WTC11 (cell line): ENCODE measurements at places on chromosomes 5 and 9. TPM values are rescaled to one million over a fixed set of nuclear protein-coding genes. Genes with fewer than 3 reads are reported as not detected.

GRCh38 chr5:71751422-71751821 is 32.3 kb downstream of the CARTPT start:
- no peak for DNase-seq

- DNase-seq = no peak
Observed at GRCh38 chr5:80417973-80418372, 10.1 kb downstream of the ZFYVE16 start.

DNA sequence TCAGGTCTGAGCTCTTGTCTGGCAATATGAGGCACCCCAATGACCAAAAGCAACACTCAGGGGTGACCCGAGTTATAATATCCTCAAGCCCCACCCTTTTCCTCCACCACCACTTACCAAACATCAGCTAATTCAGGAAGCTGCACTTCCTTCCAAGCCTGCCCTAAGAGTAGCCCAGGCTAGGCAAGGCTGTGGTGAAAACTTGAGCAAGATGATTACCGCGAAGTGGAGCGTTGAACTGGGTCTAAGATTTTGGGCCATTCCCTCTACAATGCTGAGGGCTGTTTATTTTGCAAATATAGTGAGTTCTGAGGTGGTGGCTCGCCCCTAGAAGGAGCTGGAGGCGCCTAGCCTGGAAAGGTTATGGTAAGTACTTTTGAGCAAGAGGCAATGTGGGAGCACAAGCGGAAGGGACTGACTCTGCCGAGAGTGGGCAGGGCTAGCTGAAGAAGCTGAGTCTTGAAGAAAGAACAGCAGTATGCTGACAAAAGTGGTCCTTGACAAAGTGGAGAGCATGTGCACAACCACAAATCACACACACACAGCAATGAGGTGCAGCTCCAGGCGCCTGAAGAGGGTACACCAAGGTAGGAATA is at the start of gene HK3:
TSS of gene HK3 (minus strand) at position 51 of the 596 bp plus-strand sequence. CDS start 3,187 bp downstream, outside the sequence.
- DNase-seq = no peak

GRCh38 chr9:130699047-130699446 is 5.5 kb downstream of the EXOSC2 start:
- DNase-seq = no peak

DNA sequence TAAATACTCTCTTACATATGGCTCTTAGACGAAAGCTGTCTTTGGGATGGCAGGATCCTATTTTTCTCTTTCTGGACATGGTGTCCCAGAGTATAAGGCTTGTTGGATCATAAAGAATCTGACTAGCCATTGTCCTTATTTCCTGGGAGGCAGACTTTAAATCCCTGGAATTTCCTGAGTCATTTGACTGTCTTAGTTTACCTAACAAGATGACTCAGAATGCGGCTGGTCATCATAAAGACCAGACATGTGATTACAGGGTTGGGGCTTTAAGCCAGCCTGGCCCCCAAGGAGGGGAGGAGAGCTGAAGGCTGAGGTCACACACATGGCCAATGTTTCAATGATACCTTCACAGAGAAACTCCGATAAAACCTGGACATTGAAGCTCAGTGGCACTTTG is 37.2 kb downstream of the FAM240B start:
- no peak for DNase-seq

DNA sequence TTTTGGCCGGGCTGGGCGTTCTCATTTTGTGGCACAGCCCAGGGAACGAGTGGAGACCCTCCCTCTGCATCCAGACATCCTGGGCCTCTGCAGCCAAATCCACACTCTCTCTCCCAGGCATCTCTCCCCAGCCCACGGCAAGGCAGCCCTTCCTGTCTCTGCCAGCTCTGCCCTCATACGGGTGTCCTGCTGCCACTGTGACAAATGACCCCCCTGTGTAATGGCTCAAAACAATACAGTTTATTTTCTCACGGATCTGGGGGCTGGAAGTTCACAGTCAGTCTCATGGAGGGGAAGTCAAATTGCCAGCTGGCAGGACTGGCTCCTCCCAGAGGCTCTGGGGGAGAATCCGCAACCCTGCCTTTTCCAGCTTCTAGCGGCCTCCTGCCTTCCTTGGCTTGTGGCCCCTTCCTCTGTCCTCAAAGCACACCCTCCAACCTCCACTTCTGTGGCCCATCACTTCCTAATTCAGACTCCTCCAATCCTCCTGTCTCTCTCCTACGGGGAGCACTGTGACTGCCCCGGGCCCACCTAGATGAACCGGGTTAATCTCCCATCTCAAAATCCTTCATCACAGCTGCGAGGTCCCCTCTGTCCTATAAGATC is 70.2 kb upstream of the COL5A1 start:
- DNase-seq = no peak

GRCh38 chr5:107958861-107959260 is 288.1 kb upstream of the EFNA5 start:
- no peak for DNase-seq

DNA sequence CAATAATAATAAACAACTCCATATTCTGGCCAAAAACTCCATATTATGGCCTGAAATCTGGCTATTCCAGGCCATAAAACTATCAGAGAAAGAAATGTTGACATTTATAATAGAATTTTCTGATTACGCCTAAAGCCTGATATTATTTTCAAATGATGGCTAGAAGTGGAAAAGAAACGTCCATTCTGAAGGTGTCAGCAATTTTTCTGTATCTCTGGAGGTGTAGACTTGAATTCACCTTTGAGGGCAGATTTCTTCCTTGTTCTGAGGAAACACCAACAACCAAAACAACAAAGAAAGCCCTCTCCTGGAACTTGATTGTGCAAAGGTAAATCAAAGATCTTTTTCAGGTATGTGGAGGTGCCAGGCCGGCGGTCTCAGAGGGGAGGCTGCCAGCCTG is 390.7 kb downstream of the DMAC1 start:
- no peak for DNase-seq

GRCh38 chr9:135156525-135157510 is 69.3 kb downstream of the OLFM1 start:
- DNase-seq = peak; percentile 84

DNA sequence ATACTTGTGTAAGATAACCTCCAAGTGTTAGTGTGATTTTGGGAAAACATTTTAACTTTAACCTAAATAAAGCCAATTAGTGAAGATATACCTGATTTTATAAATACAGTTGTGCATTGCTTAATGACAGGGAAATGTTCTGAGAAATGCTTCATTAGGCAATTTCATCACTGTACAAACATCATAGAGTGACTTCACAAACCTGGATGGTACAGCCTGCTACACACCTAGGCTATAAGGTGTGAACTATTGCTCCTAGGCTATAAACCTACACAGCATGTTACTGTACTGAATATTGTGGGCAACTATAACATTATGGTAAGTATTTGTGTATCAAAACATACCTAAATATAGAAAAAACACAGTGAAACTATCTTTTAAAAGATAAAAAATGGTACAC is 166.8 kb upstream of the TARS1 start:
- DNase-seq = no peak

DNA sequence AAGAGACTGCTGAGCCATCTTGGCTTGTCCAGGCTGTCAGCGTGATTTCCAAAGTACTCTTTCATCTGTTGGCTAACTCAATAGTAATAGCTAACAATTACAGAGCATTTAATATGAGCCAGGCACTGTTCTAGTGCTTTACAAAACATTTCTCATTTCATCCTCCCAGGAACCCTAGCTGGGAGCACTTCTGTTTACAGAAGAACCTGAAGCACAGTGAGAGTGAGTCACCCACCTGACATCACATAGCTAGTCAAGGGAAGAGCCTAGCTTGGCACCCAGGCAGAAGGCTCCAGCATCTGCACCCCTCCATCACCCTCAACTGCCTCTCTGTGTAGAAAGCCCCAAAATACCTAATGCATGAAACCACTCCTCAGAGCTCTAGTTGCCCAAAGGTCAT is 57.5 kb upstream of the IQGAP2 start:
- DNase-seq = no peak

DNA sequence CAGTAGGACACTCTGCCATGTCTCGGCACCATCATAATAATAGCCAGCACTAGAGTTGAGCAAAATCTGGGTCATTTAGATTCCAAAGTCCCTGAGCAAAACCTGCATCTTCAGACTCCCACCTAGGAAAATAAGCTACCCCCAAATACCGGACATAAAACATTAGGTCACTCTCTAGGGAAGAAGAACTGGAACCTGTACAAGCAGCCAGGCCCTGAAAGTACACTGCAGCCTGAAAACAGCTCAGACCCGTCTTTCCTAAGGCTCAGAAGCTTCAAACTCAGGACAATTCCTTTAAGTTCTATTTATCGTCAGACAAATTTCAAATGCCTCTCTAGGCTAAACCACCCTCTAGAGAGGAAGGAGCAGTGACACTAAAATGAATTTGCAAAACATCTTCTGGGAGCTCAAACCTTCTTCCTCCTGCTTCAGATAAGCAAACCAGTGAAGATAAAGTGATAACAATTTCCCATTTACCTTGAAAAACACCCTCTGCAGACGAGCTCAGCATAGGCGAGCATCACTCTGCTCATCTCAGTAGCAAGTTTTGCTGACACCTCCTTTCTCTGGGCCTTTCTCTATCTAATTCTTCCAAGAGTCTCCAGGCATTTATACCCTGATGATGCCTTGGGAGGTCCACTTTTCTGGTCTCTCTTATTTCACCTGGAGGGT is 34.0 kb downstream of the ADAM19 start:
- DNase-seq = no peak

DNA sequence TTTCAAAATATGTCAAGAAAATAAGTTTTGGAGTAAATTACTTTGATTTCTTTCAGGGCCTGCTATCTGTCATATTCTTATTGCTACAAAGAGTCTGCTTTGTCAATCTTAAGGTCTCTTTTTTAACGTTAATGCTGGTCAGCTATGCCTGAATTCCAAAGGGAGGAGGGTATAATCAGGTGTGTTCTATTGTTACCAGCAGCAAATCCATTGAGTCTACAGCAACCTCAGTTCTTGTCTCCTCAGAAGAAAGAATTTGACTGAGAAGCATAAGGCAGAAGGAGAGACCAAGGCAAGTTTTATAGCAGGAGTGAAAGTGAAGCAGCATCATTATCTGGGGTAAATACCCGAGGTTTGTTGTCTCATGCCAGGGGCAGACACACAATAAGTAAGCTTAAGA is 23.7 kb upstream of the MINAR2 start:
- DNase-seq = no peak

DNA sequence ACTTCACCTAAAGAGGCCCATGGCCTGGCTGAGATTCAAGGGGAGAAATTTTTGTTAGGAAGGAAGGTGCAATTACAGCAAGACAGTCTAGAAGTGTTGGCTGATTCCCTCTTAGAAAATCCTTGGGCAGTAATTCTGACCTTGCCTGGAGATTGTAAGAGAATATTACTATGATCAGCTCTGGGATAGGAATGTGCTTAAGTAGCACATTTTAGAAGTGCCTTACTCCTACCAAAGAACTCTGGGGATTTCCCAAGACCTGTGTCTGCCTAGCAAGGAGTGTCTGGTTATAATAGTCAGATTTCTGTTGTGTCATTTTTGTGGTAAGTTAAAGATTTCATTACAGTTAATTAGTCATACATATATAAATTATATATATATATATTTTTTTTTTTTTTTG is 52.3 kb downstream of the NLN start:
- no peak for DNase-seq

- peak; percentile 18 for DNase-seq
Observed at GRCh38 chr9:116152941-116153764, 438 bp upstream of the PAPPA start.

DNA sequence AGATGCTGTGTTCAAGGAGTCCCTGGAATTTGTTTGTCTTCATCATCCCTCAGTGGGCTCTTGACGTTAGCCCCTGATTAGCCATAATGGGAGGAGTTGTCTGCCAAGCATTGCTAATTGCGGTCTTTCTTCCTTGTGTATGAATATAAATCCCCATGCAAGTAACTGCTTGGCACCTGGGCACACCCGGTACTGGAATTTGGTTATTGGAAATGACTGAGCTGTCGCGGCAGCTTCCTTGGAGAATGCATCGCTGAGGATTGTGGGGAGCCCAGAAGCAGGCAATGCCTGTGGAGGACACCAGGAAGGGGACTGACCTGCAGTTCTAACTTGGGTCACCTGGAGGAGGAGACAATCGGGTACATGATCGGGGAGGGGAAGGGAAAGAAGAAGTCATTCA is 53.3 kb upstream of the CTSL start:
- DNase-seq = no peak

- DNase-seq = no peak
Observed at GRCh38 chr5:32230356-32231099, 56.4 kb upstream of the GOLPH3 start.

DNA sequence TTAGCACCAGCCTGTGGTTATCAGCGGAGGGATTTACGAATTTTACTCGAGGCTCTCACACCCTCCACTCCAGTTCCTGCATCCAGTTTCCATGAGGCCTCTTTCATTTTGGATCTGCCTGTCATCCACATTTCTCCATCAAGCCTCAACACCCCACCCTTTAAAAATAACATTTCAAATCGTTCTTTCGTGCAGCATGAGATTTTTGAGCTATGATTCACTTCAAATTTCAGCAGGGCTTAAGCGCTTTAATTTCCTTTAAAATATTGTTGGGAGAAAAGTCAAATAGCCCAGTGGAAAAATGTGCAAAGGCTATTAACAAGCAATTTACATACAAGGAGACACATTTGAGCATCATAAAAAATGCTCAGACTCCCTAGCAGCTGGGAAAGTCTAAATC is 103.2 kb downstream of the MSX2 start:
- no peak for DNase-seq

DNA sequence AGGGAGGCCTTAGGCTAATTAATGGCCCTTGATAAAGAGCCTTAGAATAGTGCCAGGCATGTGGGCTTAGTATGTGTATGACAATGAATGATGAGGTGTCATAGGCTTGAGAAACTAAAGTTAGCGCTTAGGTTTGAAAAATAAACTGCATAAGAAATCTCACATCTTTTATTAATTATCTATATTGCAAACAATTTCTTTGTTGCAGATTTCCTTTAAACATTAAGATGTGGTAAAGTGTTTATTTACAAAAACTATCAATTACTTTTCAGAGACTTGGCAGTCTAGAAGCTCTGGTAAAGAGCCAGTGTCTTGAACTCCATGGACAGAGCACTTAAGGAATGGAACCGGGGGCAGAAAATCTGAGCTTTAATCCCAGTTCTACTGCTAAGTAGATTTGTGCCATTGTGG is 23.1 kb downstream of the MAP1B start:
- no peak for DNase-seq

- peak; percentile 6 for DNase-seq
Observed at GRCh38 chr5:548256-548655, 24.0 kb upstream of the SLC9A3 start.

DNA sequence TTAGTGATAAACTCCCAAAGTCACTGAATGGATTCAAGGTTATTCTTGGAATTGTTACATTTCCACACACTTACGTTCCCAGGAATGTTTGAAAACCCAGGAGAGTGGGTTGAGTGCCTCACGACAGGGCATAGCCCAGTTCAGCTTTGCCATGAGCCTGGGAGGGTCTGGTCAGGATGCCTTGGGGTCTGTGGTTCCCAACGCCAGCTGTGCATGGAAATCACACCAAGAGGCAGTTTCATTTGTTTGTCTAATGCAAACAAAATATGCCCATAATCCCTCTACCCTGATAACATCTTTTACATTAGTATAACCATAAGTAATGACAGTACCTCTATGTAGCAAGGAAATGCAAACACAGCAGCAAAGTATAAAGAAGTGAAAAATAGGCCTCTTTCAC is 25.3 kb upstream of the MSX2 start:
- no peak for DNase-seq

Gene NUTM2G
- 0.14 to 0.50 TPM (median 0.27 TPM) in 3 replicates for total RNA-seq

Gene SLC6A3
- total RNA-seq = 0.53 to 0.74 TPM (median 0.64 TPM) in 3 replicates

Gene NUP214
- total RNA-seq = 39.9 to 42.8 TPM (median 41.8 TPM) in 3 replicates

Gene OCLN
- 58.3 to 73.2 TPM (median 70.6 TPM) in 3 replicates for total RNA-seq

Gene APBA1
- 0.34 to 0.94 TPM (median 0.44 TPM) in 3 replicates for total RNA-seq

Gene TLX3
- total RNA-seq = 0.11 to 0.16 TPM in 2 of 3 replicates, not detected in the other

Gene NRG2
- total RNA-seq = 0.44 to 0.73 TPM (median 0.46 TPM) in 3 replicates

Gene ABCA1
- total RNA-seq = 4.6 to 7.8 TPM (median 5.8 TPM) in 3 replicates

Gene SH3TC2
- 0.18 to 0.78 TPM (median 0.61 TPM) in 3 replicates for total RNA-seq

Gene PCDHGB5
- 7.6 to 9.7 TPM (median 7.7 TPM) in 3 replicates for total RNA-seq

Gene SLC28A3
- total RNA-seq = 0.05 TPM in 2 of 3 replicates, not detected in the other
